CD4-positive, alpha-beta T cell treated with Interleukin-1 beta for 1 hour (primary cell): ENCODE measurements at places on chromosomes 1 and 21.

- DNase-seq = peak; percentile 98
Observed at GRCh38 chr1:153958111-153958960, at the start of gene CRTC2. Gene CRTC2, minus strand, starts transcription at chr1:153958612. Its CDS starts 115 bp downstream, at chr1:153958497.

DNA sequence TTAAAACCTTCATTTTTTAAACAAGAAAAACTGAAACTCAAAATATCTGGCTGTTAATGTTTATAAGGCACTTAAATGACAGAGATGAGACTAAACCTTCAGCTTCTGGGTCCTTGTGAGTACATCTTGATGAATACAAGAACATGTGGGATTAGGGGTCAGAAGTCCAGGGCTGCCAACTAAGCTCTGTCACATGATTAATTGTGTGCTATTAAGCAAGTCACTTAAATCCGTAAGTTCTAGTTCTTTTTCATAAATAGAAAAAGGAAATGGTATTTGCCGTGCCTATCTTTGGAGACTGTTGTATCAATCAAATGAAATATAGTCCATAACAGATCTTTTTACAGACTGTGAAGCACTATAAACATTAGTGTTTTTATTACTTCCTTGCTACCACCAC is 43.2 kb upstream of the KCTD3 start:
- no peak for DNase-seq

GRCh38 chr1:214377886-214378285 is 96.9 kb downstream of the SMYD2 start:
- no peak for DNase-seq

- DNase-seq = no peak
Observed at GRCh38 chr1:203612932-203613682, 13.5 kb upstream of the ATP2B4 start.

GRCh38 chr1:58190267-58190988 is 356.1 kb downstream of the OMA1 start:
- no peak for DNase-seq

GRCh38 chr1:24451746-24452145 is 36.1 kb downstream of the NIPAL3 start:
- no peak for DNase-seq

GRCh38 chr1:229536982-229537381 is 21.5 kb downstream of the ABCB10 start:
- DNase-seq = no peak

DNA sequence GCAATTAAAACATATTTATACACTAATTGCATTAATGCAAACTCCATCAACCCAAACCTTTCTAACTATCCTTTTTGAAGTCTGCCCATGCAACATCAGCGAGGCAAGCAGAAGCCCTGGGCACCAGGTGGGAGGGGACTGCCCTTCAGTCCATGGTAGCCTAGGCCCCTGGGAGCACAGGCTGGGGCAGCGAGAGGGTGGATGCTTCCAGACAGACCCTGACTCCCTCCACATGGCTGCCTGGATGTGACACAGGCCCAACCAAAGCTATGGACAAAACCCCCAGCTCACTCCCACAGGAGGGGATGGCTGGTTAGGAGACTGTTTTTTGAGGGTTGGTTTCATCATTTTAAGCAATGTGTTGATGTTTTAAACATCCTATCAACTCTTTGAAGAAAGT is 17.8 kb upstream of the LRRC47 start:
- DNase-seq = no peak

DNA sequence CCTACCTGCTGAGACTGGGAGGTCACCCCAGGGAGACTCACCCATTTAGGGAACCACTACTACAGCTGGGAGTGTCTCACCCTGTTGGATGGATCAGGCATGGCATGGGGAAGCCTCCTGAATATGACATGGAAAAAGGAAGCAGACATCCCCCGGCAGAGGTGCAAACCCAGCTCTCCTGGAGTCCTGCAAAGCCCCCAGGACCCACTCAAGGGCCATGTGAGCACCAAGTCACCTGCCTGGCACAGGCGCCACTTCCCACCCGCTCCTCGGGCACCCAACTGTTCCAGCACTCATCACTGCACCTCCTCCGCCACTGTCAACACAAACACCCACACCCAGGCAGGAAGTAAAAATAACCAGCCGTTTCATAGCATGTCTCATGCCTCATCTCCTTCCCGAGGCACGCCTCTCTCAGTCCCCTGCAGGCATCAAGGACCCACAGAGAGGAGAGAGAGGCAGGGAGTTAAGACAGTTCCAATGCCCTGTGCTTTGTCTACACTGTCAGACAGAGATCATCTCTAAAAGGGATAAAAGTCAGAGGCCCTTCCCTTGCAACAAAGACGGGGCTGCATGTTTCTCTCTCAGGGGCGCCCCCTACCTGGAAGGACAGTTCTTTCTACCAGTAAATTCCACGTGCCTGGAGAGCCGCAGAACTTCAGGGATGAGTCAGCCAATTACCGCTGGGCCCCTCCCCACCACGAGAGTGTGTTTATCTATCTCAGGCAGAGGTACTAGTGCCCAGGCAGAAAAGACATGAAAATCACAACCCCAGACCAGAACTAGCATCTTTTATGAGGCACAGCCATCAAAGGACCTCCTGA is 150.1 kb upstream of the SOD1 start:
- peak; percentile 52 for DNase-seq

DNA sequence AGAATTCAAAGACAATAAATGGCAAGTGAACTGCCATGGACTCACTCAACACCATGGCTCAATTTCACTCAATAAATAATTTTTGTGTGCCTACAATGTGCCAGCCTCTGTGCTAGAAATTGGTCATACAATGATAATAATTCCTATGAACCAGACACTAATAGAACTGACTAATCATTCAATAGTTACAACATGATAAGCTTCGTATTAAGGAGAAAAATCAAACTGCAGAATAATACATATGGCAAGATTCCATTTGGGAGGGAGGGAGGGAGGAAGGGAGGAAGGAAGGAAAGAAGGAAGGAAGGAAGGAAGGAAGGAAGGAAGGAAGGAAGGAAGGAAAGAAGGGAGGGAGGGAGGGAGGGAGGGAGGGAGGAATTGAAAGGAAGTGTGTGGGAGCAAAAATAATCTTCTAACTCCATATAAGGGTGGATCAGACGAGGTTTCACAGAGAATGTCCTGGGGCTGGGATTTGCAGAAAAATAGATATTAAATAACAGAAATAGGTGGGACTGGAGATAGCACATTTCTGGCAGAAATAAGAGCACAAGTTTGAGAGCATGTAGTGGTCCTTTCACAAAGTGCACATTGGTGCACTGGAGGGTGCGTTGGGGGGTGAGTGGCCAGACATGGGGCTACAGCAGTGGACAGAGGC is 52.9 kb downstream of the JAK1 start:
- no peak for DNase-seq
